Stimulated activated CD4-positive, alpha-beta T cell treated with anti-CD3 and anti-CD28 coated beads, Interleukin-1b, Interleukin-23, amount 100 ng/mL, for 24 hours (primary cell): ENCODE measurements at places on chromosomes 16 and 17.

DNA sequence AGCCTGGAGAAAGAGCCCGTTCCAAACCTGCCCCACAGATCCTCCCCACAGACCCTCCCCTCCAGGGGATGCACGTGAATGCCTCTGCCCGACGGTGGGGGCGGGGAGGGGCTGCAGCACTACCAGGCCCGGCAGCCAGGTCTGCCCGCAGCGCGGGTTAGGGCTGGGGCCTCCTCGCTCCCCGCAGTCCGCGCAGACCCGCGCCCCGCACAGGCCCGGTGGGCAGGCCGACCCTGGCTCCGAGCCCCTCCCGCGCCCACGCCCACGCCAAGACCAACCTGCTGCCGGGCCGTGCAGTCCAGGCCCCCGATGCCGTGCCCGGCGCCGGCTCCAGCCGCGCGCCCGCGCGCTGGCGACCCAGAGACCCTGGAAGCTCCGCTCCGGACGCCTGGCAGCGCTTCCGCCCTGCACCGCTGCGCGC lies at the start of gene RPUSD1:
Gene RPUSD1, minus strand, starts transcription at position 404 of the 421 bp plus-strand sequence. CDS start 644 bp downstream, outside the sequence.
- DNase-seq, result no peak

- peak; percentile 66 for DNase-seq
Measured at GRCh38 chr16:68590201-68590994, 51.3 kb downstream of the ZFP90 start.

GRCh38 chr17:732067-732901 lies at the start of gene TLCD3A:
TSS of gene TLCD3A (plus strand) at chr17:732596. CDS start at chr17:732648, 52 bp downstream.
- DNase-seq, result no peak

DNA sequence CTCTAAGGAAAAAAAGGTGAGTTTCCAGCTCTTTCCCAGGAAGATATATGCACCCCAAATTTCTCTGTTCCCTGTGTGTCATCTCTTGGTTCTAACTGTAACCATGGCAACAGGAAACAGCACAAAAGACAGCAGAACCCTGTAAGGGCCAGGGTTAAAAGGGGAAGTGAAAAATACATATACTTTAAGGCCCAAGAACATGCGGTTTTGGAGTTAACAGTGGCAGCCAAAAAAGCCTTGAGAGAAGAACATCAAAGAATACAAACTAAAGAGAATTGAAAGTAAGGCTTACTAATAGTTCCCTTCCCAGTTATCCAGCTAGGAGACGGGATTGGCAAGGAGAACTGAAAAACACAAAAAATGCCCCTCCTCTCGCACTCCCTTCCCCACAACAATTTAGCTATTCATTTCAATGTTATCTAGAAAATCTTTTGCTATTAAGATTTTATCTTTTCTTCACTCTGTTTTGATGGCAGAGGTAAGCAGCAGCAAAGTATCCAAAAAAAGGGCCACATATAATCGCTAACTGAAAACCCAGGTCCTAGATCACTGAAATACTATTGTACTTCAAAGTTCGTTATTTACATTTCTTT lies 1.5 kb downstream of the SPOP start:
- no peak for DNase-seq

GRCh38 chr17:83058266-83058798 lies 21.1 kb upstream of the METRNL start:
- no peak for DNase-seq

DNA sequence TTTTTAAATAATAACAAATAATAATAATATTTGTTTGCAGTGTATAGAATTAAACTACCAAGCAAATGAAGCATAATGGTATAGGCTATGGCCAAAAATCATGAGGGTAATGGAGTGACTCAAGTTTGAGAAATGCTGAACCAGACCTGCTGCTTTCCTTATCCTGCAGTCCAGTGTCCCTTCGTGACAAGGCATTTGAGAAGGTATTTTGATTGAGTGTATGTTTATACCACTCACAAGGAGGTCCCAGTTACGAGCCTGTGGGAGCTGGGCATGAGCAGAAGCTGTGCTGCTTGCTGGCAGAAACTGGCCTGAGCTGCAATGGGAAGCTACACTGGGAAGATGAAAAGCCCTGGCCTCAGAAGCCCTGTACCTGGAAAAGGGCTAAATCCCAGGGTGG lies 50.3 kb downstream of the GNAO1 start:
- no peak for DNase-seq

DNA sequence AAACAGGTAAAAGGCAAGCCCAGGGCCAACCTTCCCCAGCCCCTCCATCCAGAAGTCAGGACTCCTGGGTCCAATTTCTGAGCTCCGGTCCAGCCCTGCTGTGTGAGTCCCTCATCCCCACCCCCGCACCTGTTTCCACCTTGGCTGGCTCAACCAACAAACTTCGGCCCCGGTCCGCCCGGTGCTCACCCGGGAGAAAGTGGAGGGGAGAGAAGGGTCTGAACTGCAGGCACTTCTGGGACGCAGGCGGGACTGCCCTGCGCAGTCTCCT lies 541 bp downstream of the RHBDF2 start:
- DNase-seq, result no peak

DNA sequence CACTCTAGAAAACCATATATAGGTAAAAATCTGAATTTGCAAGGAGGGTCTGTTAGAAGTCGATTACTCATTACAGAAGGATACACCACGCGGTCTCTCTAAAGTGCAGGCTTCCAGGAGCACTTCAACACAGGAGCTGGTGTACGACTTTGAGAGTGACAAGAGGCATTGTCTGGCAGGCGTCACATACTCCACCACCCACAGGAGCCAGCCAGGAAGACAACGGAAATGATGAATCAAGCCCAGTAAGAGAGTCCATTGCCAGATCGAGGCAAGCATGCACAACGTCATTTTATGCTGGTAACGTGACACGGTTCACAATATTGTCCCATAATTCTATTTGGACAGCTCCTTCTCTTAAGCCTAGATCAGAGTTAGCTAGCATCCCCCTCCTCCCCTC lies 15.0 kb upstream of the CACNG4 start:
- no peak for DNase-seq

DNA sequence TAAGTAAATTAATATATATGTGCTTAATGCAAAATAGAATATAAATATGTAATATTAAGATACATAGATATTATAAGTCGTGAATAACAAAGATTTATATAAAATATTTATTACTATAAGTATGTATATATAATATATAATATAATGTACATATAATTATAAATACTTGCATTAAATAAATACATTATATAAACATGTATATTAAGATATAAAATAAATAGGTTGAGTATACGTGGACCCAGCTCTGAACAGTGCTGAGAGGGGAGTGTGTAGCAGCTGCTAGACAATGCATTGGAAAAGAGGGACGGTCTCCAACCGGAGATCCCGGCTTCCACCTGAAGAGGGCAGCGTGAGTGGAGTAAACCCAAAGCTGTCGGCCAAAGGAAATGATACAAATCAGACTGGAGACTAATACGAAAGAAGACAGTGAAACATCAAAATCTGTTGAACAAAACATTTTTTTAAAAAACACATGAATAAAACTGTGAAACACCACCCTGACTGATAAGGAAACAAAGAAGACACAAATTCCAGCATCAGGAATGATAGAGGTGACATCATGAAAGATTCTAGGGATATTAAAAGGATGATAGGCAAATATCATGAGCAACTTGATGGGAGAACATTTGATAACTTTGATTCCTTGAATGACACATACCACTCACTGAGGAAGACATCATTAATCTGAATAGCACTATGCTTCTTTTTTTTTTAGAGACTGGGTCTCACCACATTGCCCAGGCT lies 125.4 kb upstream of the CHMP6 start:
- DNase-seq, result no peak

DNA sequence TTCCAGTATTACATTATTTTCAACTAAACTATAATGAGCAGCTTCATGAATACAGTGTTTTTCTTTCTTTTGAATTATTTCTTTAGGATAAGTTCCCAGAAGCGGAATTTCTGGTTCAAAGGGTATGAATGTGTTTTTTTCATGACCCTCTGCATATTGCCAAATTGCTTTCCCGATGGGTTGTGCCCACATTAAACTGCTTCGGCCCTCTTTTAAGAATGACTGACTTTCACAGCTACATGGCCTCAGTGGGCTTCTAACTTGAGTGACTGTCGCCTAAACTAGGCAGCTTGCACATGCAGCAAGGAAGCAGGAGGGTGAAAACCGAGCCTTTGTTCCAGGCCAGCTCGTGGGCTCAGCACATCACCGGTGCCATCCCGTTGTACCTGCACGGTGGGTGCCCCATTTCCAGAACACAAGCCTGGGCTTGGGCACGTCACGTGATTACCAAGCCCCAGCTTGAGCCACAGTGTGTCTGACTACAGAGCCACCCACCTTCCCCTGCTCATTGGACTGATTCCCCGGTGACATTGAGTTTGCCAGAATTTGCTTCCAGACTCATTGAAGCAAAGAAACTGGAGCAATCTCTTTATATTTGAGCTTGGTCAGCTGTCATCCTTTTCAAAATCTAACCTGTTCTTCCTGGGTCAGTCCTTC lies 112.8 kb downstream of the CLEC16A start:
- no peak for DNase-seq

DNA sequence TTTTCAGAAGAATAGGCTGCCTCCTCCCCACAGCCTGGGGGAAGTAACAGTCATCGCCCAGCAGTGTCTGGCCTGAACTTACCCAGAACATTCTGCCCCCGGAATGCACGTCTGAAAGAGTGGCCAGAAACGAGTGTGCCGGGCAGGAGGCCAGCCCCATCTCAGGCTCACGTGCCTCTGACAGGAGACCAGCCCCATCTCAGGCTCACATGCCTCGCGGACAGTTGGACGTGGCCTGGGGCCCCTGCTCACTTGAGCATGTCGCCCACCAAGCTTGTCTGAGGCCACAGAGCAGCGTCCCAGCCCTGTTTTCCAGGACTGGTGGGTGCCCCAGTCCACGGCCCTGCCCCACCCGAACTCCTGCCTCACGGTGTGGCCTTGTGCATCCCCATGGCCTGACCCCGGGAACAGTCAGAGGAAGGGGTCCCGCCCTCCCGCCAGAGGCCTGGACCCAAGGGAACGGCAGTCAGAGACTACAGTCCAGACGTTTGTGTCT lies 16.3 kb upstream of the CDH15 start:
- no peak for DNase-seq

GRCh38 chr16:11257131-11257938 lies 1.3 kb upstream of the SOCS1 start:
- DNase-seq, result no peak
